ENCODE measurements at places on chromosomes 4 and X.

DNA sequence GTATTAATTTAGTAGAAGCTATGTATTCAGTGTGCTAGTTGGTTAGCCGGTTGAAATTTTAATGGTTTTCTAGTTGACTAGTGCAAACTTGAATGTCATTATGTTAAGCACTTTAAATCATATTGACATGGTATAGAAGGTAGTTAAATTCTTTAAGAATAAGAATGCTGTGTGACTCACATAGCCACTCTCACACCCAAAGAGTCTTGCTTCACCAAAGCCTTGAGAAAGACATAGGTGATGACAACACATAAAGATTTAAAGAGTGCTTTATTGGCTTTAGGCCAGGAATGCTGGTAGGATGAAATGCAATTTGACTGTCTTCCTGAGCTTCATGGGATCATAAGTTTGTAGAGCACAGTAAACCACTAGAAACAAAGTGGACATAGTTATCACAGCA is 85.3 kb downstream of the DCAF8L2 start:
- no peak for ATAC-seq

DNA sequence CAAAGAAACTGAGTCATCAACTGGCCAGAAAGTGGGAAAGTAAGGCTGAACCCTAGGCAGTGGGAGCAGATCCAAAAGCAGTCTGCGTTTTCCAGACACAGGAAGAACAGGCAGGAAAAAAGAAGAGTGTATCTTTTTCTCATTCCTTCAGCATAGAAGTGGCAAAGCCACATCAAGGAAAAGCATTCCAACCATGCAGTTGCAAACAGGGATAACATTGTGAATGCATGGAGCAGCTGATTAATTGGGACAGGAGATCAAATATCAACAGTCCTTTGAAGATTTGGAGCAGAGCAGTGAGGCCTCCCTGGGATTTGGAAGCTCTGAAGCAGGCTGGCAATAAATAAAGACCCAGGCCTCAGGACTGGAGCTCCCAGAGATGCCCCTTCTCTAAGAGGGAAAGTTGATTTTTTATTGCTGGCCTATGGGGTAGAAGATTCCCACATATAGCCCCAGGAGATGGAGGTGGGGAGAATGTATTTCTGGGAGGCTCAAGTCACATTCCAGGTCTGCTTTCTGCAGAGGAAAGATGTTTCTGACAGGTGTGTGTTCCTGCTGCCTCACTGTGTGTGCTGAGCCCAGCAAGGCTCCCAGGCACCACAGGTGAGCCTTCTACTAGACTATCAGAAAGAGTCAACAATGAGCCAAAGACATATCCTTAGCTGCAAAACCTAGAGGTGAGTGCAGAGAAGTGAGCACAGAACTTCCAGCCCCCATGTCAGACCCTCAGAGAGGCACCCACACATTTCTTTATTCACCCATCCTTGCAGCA is 222.5 kb downstream of the RAB28 start:
- ATAC-seq: no peak

DNA sequence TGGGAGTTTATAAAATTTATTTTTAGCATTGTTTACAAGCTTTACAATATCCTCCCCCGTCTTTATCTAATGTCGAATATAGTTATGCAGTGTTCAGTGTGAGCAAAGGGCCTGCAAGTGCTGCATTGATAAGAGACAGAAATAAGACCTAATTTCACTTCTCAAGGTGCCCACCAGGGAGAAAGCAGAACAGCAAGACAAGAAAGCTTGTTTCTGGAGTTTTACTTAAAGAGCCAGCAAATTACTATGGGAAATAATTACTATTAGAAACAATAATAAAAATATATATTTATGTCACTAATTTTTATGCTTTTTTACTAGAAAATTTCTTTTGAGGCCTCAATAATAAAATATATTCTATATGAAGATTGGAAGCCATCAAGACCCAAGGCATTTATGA is 2677.7 kb downstream of the ARAP2 start:
- no peak for ATAC-seq

- no peak for ATAC-seq
Measured at GRCh38 chrX:66193821-66194220, 29.8 kb downstream of the HEPH start.

DNA sequence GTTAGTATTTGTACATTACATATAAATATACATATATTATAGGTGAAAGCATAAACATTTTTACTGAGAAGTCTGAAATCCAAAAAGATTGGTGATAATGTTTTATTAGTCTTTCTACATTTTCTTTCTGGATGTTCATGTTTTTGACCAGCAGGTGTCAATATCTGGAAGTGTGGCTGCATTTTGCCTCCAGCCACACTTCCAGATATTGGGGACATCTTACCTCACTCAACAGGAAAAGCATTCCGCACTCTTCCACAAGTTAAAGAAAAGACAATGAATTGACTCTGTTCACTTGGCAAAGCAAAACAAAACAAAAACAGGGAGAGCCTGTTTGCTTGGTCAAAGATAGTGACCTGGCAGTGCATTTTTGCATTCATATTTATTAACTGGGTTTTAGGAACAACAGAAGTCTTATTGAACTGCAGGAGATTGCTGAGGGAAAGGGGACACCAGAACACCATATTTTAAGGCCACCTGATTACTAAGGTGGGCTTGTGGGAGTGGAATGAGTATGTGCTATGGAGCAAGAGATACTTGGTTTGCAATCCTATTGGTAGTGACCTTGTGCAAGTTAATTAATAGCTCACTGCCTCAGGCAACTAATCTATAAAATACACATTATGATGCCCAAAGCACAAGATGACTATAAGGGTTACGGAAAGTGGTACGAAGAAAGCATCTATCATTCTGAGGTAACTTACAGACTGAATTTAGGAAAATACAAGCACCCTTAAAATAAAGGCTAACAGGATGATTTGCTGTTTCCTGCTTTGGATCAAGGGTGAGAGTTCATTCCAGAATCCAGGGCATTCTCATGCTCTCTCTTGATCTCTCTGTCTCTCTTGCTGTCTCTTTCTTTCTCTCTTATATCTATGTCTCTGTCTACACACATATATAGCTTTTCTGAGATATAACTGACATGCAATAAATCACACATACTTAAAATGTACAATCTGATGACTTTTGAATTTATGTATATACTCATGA is 389.9 kb upstream of the EMCN start:
- no peak for ATAC-seq
